GM04504 (cell line): ENCODE measurements at places on chromosomes 3 and 15.

DNA sequence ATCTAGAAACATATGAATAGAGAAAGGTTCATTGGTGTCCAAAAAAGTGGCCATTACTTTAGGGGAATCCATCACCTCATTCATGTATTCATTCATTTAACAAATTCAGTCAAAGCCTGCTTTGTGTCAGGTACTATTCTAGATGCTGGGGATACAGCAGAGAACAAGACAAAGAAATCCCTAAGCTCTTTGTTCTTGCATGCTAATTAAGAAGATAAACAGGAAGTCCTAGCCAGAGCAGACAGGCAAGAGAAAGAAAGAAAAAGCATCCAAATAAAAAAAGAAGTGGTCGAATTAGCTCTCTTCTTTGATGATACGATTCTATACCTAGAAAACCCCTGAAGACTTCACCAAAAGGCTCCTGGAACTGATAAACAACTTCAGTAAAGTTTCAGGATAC, 12.4 kb upstream of the ZMAT3 start:
- no peak for DNase-seq

DNA sequence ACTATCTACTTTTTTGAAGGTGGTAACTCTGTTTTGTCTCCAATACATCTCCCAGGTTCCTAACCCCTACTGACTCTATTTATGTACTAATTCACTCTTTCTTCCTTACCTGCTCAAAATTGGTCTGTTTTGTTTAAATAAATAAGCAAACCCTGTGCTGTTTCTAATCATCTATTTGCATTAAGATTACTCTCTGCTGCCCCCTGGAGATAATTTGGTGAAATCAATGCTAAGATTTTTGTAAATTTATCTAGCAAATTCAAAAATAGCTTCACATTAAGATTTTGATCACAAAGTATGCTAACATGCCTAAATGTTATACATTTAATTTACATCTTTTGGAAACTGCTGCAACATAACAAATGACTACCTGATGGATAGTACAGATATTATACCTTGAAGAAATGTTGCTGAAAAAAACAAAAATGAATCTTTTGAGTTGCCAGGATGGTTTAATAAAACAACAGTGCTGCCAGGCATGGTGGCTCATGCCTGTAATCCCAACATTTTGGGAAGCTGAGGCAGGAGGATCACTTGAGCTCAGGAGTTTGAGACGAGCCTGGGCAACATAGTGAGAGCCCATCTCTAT, 4.4 kb upstream of the CD200R1 start:
- no peak for DNase-seq

DNA sequence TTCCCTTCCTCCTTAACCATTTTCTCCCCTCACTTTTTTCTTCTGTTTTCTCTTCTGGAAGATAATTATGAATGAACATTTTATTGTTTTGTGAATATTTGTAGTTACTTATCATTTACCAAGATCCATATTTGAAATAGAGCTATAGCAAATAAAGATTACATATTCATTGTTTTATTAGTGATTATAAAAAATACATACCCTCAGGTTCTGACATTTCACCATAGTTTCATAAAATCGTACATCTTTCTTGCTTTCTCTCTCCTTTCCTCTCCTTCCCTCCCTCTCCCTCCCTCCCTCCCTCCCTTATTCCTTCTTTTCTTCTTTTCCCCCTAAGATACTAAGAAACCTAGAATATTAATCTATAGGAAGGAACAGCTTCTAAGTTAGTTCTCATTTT, 410.9 kb upstream of the GOLIM4 start:
- no peak for DNase-seq

DNA sequence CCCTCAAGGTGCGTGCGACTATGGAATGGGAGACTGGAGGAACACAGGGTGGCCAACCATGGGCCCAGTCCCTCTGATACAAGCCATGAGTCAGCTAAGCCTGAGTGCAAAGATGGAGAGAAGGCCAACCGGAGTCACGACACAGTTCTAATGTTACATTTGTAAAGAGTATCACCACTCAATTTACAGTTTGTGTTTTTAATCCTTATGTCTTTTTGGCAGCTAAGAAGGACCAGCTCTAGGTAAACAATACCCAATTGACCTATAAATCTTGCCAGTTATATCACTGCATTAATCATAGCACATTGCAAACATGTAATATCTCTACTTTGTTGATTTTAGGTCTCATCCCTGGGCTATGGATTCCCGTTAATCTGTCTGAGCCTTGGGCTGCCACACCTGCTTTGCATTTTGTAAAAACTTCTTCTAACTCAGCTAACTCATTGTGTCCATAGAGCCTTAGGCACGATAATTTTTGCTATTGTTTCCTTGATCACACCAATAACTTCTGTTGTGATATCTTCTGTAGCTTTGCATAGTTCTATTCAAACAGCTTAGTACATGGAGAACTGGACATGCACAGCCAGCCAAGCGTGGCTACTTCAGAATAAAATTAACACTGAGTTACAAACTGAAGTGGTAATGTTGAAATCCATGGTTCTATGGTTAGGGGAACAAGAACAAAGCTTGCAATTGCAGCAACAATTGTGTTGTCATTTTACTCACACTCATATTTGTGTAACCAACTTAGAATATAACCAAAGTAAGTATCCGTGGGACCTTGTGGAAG, 50.3 kb downstream of the LSM3 start:
- DNase-seq = no peak

- DNase-seq = no peak
Measured at GRCh38 chr3:50433954-50434353, 69.5 kb downstream of the CACNA2D2 start.

- DNase-seq = peak; percentile 6
Measured at GRCh38 chr15:26260517-26261133, 397.5 kb upstream of the ATP10A start.

DNA sequence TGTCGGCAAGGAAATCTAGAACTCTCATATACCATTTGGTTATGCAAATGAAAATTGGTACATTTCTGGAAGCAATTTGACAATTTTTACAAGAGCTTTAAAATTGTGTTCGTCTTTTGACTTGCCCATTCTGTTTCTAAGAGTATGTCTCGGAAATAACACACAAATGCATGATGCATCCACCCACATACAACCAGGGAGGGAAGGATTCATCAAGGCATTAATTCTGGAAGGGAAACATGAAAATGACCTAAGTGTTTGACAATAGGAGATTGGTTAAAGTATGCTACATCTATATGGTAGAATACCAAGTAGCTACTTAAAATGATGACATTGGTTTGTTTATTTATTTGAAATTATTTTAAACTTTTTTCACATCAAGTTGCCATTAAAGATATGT, 58.6 kb downstream of the PIAS1 start:
- no peak for DNase-seq

DNA sequence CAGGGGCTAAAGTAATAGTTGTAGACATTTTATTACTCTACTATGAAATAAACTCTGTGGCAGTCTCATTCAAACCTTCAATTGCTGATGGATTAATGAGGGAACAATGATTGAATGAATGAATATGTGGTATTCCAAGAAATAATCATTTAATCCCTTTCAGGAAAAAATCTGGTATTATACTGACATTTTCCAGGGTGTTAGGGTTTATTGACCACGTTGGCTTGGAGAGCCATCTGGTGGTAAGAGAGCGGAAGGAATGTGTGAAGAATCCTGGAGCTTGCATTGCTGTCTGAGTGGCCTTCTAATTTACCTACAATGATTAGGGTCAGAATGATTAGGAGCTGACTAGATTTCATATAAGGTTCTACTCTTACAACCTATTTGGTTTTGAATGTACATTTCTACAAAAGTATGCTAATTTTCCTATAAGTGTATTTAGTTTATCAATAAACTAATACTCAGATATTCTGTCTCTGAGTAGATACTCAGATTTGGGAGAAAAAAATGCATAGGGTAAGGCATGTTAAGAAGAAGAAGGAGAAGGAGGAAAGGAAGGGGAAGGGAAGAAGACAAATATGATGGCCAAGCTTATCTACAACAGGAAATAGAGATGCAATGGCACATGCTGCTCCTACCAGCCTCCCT, 249.9 kb downstream of the ROBO1 start:
- no peak for DNase-seq

DNA sequence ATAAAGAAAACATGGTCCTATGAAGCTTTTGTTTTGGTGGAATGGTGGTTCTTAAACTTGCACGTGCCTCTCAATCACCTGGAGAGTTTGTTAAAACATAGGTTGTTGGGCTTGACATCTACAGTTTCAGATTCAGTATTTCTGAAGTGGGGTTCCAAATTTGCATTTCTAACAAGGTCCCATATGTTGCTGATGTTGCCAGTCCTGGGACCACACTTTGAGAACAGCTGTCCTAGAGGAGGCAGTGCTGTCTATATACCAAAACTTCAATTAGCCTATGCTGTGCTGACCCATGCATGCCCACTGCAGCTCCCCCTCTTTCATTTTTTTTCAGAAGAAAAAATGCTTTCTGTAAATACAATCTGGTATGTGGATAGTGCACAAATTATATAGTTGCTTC, 31.3 kb downstream of the ALCAM start:
- DNase-seq = no peak

DNA sequence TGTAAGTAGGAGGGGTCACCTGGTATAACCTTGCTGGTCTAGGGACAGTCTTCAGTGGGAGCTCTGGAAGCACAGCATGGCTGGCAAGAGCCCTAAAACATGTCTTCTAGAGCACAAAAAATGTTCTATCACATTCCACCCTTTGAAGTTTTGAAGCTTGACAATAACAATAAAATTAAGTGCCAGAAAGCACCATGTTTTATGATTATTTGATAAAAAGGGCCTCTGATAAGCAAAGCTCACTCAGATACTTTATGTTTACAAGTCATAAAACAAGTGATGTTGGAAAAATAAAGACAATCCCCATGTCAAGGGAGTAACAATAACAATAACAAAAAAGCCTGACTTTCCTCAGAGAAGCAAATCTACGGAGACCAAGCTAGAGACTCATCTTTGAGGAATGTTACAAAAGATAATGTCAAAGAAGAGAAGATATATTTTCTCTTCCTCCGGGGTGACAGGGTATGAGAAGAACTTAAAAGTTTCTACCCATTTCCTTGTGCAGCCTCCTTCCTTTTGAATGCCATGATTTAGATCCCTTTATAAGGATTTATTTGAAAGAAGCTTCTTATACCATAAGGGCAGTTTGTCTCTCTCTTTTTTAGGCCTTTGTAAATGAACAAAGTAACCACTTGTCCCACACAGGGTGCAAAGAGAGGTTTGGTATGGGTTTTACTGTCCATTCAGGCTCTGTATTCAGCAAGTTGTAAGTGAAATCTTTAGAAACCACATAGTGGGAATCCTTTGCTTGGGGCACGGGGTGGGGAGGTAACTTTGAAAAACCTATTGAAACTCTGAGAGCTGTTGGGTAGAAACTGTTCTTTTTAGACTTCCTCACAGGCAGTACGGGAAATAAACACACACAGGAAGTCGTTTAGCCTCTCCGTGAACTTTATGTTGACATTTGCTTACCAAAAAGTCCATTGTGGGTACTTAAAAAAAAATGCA, 109.6 kb upstream of the RBMS3 start:
- DNase-seq = no peak

DNA sequence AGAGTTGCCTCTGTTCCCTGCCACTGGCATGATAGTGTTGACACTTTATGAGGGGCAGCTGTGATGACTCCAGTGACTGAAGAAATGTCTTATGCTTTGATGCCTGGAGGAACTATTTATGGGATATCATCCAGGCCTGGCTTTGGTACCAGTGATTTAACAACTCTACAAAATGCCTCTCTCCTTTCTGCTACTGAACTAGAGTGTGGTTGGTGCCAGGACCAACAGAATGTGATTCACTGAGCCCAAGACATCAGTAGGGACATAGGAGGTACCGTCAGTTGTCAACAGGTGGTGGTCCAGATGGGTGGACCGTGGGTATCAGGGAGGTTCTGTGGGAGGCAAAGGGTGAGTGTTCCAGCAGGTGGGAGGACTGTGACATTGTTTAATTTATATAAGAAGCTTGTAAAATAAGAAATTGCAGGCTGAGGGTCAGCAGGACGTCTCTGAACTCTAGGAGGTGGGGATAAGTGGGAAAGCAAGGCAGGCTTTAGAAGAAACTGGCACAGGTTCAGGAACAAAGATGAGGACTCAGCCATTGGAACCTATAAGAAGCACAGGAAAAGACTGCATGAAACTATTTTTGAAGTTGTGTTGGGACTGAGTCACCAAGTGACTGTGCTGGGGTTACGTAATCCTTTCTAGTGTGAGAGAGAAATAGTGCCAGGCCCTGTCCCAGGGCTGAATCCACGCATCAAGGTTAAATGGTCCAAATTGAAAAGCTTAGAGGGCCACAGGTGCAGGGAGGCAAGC, 28.5 kb upstream of the SLC7A14 start:
- DNase-seq = peak; percentile 81

DNA sequence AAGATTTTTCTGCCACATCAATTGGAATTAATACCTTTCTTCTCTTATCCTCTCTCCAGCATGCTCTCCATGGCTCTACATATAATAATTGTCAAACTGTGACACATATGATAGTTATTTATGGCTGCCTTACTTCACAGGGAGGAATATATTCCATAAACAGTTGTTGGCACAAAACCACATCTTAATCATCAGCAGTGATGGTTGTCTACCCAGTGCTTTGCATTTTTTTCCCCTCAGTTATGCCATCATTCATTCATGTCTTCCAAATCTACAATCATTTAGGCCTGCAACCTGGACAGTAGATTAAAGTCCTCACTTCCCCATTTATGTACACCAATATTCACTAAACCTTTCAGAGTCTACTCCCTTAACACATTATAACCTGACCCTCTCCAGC, 107.7 kb downstream of the THRB start:
- no peak for DNase-seq

DNA sequence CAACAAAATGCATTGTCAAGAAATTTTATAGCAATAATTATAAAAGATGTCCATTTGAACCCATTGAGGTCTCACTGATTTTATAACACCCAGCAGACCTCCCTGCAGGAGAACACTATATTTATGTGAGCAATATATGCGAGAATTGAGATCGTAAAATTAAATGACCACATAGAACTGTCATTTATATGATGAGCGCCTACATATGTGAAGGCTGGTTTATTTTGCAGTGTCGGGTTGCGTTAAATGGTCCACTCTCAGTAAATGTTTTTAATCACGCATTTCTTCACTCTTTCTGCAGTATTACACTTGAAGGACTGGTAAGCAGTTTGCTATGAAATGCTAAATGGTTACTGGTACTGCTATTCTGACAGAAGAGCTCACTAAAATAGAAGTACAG, 408.5 kb upstream of the AGTR1 start:
- DNase-seq = no peak

GRCh38 chr3:143482106-143483088, 362.8 kb downstream of the CHST2 start:
- DNase-seq = peak; percentile 15

DNA sequence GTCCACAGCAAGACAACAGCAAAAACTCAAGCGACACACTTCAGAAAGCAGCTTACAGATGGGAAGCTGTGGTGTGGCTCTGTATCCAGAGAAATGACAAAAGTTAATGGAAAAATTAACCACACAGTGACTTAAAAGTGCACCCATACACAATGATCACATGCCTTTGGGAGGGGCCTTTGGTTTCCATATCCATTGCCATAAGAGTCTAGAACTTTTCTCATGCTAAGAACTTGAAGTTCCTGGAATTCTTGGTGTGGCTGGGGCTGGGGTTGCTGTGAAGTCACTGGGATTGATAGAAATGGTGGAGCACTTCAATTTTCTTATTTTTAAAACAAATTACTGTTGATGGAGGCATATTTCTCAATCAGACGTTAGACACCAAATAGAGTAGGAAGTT, 108.6 kb upstream of the FEZF2 start:
- no peak for DNase-seq
